Kidney glomerular epithelial cell (primary cell): ENCODE measurements at places on chromosomes 4 and X.

DNA sequence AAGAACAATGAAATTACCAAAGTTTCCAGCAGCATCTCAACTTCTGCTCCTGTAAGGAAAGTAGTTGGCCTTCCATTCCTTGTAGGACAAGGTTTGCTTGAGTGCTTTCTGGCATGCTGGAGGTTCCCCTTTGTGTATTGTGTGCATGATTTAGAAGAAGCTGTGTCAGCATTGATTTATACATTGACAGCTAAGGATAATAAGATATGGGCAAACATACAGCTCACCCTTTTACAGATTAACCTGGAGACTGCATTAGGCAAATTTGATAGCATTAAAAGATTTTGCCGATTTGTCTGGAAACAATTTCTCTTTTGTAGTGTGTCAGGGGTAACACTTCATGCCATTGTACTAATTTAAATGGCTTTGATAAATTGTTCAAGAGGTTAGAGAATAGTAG is 221.8 kb upstream of the PACRGL start:
- DNase-seq: no peak

DNA sequence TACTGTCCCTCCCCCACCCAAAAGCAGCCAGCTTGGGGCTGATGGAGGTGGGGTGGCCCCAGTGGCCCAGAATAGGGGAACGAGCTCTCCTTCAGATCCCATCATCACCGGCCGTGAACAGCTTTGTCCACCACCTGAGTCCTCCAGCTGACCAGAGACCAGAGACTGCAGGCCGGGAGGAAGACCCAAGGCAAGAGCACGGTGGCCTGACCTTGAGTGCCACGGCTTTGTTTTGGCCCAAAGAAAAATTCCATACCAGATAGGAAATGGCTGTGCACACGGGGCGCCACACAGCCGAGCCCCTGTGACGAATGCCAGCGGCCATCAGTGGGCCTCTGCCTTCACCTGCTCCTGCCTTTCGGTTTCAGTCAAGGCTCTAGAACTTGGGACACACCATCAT is 5.2 kb downstream of the HMX1 start:
- no peak for DNase-seq

- no peak for DNase-seq
These were observed 82.8 kb upstream of the NAP1L5 start for GRCh38 chr4:88780389-88780788.

DNA sequence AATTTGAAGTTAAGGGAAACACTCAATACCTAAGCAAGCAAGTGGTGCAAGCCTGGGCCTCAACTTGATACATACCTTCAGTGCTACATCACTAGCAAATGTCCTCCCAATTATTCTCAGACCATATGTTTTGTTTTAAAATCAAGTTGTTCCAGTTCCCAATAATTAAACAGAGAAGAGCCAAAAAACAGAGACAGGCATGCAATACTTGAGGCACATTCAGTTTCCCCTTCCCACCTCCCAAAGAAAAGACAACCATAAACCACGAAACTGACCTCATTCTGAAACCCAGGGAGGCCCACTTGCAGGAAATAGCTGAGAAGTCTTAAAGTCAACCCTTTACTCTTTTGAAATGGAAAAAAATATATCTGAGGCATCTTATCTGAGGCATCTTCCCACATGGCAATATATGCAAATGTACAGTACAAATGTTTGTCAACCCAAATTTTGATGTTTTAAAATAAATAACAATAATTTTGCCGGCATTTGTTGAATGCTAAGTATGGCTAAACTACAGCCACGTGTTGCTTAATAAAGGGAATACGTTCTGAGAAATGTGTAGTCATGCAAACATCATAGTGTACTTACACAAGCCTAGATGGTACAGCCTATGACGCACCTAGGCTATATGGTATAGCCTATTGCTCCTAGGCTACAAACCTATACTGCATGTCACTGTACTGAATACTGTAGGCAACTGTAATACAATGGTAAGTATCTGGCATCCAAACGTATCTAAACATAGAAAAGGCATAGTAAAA is 147.5 kb downstream of the TSPAN5 start:
- no peak for DNase-seq

GRCh38 chr4:146346276-146346675 is 131.9 kb downstream of the REELD1 start:
- no peak for DNase-seq

DNA sequence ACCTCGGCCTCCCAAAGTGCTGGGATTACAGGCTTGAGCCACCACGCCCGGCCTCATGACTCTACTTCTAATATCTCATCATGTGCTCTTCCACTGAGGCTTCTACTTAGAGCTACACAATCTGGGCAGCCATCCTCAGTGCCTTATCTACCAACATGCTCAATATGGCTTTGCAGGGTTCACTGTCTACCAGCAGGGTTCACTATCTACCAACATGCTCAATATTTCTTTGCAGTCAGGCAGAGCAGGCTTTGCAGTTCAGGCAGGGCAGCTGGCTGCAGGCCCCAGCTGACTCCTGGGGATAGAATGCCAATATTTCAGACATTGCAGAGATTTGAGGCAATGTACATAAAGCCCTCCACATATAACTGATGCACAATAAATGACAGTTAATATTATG is 47.5 kb downstream of the PKD2 start:
- peak; percentile 25 for DNase-seq

GRCh38 chr4:168475745-168476144 is 4.5 kb downstream of the DDX60L start:
- DNase-seq: no peak

- no peak for DNase-seq
These were observed 92.3 kb downstream of the RLIM start for GRCh38 chrX:74521961-74522751.

- DNase-seq: no peak
These were observed 240.3 kb downstream of the IL1RAPL2 start for GRCh38 chrX:104806346-104806745.

DNA sequence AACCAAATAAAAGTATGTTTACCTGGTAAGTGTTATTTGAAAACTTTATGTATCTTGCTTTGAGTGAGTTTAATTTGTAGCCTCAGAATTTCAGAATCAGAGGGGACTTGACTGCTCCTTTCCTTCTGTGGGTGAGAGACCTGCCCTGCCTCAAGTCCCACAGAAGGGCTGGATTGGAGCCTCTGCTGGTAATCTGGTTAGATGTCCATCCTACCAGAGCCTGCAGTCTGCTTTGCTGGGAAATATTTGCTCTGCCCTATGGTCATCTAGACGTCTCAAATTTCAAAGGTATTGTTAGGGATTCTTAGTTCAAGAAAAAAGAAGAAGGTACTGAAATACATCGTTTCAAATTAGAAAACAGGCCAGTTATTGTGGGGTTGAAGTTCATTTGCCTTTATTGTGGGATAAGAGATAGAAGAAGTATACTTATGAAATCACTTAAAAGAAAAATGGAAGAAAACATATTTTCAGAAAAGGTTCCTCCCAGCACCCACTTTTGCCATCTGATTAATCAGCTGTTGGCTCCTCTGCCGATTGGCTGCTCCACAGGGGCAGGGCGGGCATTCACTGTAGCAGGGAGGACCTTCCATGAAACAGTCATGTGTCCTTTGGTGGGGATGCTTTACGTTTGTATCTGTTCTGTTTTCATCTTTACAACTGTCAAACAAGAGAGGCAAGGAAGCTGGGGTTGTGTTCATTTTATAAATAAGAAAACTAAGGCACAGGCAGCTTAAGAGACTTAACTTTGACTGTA is 73.3 kb upstream of the TLR2 start:
- no peak for DNase-seq

DNA sequence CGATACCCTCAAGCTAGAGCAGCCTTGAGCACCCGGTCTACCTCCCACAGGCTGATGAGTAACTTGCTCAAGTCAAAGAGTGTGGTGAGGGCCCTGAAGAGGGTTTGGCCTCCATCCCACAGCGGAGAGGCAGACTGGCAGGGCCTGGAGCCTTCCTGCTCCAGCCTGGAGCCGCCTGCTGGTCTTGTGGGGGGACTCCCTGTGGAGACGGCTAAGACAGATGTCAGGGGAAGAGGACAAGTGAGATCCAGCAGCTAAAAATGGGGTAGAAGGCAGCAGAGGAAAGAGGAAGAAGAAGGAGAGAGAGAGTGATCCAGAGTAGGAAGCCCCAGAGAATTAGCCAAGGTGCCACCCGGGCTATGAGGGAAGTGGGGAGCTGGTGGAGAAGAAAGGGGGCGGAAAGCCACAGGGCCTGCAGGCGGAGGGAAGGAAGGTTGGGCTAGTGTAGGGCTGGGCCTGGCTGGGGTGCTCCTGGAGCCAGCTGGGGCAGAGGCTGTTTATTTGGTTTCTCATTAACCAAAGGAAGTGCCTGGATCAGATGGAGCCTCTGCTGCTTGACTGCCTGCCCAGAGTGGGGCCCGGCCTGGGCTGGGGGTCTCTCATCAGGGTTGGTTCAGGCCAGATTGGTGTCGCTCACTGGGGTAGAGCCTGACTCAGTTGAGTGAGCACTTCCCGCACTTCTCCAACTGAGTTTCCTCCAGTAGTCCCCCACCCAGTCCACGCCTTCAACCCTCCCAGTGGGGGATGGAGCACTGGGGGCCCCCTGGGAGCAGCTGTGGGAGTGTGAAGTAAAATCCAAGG is 14.2 kb downstream of the EFNB1 start:
- DNase-seq: no peak

DNA sequence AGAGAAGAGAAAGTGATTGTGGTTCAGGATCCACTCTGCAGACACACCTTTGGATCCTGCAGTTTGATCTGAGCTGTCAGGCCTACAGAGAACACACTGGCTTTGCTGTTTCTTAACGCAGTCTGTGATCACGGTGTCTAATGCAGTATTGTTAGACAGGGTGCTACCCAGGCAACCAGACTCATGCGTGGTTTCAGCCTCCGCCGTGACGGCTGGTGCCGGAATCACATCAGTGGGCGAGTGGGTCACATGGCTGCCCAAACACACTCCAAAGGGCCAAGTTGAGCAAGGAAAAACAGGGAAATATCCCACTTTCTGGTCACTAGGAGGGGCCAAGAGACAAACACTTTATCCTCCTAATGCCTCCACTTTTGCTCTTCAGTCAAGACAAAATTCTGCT is 27.5 kb downstream of the CCDC149 start:
- DNase-seq: no peak

DNA sequence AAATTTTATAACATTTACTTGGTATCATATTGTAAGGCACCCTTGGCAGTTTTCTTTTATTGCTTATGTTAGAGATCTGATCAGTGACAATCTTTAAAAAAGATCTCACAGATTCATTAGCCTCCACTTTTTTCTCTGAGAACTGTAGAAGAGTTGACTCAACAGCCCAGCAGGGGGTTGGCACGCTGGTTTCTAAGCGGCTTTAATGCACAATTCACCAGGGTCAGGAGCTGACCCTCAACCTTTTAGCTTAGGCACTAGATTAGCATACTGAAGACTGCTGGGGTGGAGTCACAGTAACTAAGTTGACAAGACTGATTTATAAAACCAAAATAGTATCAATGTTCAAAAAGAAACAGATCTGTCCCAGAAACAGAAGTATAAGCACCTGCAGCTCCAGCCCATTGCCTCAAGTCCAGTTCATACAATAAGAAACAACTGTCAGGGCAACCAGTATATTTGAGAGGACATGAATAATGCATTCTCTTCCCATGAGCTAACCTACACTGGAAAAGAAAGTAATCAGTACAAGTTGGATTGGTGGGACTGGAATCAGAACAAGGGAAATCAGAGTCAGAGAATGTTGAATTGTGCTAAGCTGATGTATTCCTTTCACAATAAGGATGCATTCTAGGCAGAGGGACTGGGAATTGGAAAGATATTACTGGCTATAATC is 77.6 kb downstream of the PDE5A start:
- DNase-seq: no peak

- DNase-seq: no peak
These were observed 58.1 kb downstream of the LINC00632 start for GRCh38 chrX:140767646-140768045.

GRCh38 chr4:74335341-74336021 is 27.2 kb downstream of the EPGN start:
- DNase-seq: no peak

GRCh38 chrX:103081051-103081450 is 11.9 kb downstream of the NXF3 start:
- DNase-seq: no peak

GRCh38 chr4:91116861-91117260 is 989.7 kb downstream of the CCSER1 start:
- DNase-seq: peak; percentile 33

- no peak for DNase-seq
These were observed 45.4 kb upstream of the MAGEC2 start for GRCh38 chrX:142250502-142250901.

GRCh38 chr4:123248085-123248659 is 148.4 kb upstream of the SPRY1 start:
- DNase-seq: no peak

- no peak for DNase-seq
These were observed 941.2 kb upstream of the TENM3 start for GRCh38 chr4:181301735-181302710.

GRCh38 chr4:99645638-99646037 is 12.0 kb downstream of the C4orf54 start:
- DNase-seq: no peak

GRCh38 chrX:73647632-73648322 is 84.8 kb downstream of the CHIC1 start:
- no peak for DNase-seq

DNA sequence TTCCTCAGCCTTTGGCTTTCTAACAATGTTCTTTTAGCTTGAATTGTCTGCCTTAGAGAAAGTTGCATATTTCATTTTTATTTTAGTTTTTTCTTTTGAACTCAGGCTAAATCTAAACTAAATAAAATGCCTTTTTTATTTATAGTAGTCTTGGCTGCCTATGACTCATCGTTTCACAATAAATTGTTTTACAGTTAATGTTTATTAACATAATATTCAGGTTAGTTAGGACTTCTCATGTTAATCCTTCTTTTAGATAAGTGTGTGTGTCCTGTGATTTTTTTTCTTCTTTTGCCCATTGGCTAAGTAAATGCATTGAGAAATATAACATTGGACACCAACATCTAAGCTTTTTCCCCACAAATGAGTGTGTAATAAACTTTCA is 1.6 kb downstream of the RP2 start:
- DNase-seq: no peak

DNA sequence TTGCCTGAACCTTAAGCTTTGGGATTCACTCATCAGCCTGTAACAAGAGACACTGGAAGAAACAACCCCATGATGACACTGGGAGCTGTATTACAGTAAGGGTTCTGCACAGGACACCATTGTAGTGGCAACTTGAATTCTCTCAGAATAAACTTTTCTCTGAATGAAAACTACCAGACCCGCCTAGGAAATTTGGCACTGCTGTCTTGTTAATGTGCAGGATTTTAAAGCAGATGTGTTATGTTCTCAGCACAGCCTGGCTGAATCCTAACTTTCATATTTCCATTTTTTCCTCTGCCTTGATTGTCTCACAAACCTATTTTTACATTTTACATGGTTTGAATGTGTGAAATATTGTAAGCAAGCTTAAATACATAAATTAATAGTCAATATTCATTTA is 253.6 kb downstream of the UNC5C start:
- no peak for DNase-seq

DNA sequence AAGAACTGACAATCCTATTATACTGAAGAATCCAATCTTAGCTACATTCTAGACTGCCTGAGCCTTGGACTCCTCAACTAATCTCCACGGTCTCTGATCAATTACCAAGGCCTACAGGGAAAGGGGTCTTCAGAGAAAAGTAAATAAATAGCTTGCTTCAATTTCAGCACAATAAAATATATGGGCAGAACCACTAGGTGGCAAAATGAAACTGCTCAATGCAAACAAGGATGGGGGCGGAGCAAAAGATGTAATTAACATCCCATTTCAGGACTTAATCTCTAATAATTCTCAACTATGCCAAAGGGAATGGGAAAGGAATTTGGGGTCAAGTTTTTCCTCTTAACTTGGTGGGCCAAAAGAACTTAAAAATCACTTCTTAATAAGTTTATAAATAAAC is 78.4 kb upstream of the MAP3K15 start:
- peak; percentile 14 for DNase-seq
